ENCODE measurements at places on chromosomes 4 and X.

GRCh38 chr4:86543560-86544309, 50.4 kb upstream of the PTPN13 start:
- DNase-seq, result no peak

- DNase-seq, result no peak
These were observed 109.3 kb downstream of the MAGEC2 start for GRCh38 chrX:142095651-142096245.

DNA sequence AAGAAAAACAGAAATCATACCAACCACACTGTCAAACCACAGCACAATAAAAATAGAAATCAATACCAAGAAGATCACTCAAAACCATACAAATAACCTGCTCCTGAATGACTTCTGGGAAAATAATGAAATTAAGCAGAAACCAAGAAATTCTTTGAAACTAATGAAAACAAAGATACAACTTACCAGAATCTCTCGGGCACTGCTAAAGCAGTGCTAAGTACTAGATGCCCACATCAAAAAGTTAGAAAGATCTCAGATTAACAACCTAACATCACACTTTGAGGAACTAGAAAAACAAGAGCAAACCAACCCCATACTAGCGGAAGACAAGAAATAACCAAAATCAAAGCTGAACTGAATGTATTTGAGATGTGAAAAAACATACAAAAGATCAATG, 33.2 kb downstream of the AWAT2 start:
- no peak for DNase-seq

- no peak for DNase-seq
These were observed 76.9 kb downstream of the SLC30A9 start for GRCh38 chr4:42067264-42067663.

DNA sequence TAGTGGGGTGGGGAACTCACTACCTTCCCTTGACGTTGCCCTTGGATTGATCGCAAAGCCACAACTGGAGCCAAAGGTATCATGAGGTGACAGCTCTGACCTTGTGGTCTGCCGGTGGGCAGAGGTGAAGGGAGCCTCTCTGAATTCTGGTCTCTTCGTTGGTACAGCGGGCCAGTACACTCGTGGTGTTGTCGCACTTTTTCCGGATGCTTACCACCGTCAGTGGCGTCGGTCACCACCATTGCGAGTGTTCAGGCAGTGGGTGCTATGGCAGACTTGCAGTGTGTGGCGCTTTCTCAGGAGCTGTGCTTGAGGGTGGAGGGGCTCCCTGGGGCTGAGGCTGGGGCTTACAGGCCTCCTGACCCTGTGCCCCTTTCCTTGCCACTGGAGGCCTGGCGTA, 5.2 kb upstream of the GRPEL1 start:
- no peak for DNase-seq

DNA sequence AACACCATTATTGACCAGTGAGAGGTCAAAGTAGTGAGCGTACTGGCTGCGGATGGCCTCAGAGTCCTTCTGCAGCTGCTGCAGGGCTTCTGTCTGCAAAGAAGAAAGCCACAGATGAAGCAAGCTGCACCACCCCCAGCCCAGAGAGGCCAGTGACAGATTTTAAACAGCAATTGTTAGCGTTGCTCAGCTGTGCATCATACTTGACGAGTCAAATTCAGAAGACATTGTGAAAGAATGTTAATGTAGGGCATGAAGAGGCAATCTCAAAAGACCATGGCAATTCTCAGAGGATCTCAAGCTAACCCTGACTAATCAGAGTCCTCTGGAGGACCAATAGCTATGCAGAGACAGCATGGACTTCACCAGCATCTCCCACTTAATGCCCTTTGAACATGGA, 16.6 kb downstream of the DKC1 start:
- DNase-seq, result no peak

- DNase-seq, result no peak
These were observed 593 bp downstream of the ELF4 start for GRCh38 chrX:130109429-130110378.

- no peak for DNase-seq
These were observed 253.0 kb upstream of the NDST4 start for GRCh38 chr4:115366390-115366789.

- no peak for DNase-seq
These were observed 232.4 kb upstream of the CTSO start for GRCh38 chr4:156186111-156186510.

- no peak for DNase-seq
These were observed 27.5 kb downstream of the GPR143 start for GRCh38 chrX:9738151-9738550.

- DNase-seq, result no peak
These were observed 12.6 kb downstream of the SH3RF1 start for GRCh38 chr4:169258141-169258540.

- DNase-seq, result no peak
These were observed 4.6 kb upstream of the GRID2 start for GRCh38 chr4:92299152-92299551.

DNA sequence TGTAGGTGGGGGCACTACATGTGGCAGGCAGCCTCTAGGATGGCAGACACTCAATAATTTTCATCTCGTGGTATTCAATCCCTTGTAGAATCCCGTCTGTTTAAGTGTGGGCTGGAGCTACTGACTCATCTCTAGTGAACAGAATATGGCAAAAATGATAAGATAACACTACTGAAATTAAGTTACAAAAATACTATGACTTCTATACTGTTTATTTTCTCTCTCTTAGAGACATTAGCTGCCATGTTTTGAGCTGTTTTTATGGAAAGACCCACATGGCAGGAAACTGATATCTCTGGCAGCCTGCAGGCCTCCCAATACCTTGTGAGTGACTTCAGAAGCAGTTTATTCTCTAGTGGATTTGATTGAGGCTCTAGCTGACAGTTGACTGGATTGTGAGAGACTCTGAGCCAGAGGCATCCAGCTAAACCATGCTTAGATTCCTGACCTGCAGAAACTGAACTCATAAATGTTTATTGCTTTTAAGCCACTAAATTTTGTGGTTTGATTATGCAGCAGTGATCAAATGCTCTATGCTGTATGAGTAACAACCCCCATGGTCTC, 298.8 kb upstream of the CTSO start:
- no peak for DNase-seq

DNA sequence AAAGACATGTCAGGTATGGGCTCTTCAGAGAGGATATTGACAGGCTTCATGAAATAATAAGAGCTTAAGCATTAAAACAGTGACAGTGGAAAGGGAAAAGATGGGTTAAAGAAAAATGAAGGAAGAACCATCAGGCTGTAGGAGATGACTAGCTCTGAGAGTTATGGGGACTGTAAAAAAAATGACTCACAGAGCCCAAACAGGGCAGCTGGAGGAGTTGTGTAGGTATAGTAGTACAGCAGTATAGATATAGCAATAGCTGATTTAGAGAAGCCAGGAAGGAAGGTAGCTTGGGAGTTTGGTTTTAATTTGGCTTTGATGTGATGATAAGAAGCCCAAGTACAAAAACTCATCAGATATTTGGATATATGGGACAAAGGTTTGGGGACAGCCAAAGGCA, 66.6 kb downstream of the FREM3 start:
- no peak for DNase-seq

DNA sequence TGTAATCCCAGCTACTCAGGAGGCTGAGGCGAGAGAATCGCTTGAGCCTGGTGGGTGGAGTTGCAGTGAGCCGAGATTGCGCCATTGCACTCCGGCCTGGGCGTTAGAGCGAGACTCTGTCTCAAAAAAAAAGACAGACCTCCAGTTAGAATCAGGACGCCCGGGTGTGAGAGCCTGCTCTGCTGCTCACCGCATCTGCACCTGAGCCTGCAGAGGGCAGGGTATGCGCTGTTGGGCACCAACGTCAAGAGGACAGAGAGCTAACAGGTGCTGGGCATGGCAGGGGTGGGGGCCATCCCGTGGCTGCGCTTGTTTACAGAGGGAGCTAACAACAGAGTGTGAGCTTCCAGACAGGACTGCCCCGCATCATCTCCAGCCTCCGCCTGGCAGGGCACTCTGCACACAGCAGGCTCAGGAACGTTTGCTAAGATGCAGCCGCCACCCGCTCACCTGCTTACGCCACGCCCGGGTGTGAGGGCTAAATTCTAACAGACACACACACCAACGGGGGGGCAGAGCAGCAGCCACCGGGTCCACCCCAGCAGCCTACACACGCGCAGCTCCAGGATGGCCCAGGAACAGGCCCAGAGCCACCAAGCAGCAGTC, 50.0 kb upstream of the CPLX1 start:
- DNase-seq, result no peak

- DNase-seq, result peak; percentile 1
These were observed 36.0 kb upstream of the SORCS2 start for GRCh38 chr4:7156328-7156727.

DNA sequence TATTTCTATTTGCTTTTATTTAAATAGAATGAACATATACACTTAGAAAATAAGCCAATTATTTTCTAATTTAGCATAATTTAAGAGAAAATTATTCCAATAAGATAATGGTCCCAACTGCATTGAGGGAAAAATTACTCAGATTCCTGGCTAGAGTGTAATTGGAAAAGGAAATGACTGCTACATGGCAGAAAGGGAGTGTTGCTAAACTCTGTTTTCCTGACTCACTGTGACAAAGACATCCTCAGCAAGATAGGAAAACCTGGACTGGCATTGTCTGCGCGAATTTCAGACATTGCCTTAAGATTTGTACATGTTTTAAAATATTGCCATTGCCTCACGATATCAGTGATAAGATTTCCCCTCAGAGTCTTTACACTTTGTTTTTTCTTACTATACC, 8.2 kb downstream of the TNIP3 start:
- no peak for DNase-seq

DNA sequence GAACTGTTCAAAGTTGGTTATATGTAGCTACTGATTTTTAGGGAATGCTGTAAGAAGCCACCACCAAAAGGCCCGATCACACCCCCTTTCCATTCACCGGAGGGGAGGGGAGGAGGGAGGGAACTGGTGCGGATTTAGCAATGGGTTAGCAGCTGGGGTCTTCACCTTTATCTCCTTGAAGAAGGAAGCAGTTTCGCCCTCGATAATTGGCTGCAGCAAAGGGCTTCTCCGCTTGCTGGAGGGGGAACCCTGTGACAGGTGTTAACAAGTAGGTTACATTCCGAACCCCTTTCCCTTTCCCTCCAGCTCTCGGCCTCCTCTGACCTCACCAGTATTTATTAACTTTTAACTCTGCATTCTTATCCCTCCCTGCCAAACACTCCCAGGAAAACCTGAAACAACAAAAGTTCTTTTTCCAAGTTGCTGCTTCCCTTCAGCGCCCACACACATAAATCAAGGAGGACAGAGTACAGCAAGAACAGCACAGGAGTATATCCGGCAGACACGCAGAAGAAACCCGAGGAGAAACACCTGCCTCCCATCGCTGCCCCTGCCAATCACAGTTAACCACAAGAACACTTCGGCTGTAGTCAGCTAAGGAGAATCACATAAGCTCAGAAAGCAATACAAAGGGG, 39.8 kb upstream of the NAP1L5 start:
- DNase-seq, result no peak

DNA sequence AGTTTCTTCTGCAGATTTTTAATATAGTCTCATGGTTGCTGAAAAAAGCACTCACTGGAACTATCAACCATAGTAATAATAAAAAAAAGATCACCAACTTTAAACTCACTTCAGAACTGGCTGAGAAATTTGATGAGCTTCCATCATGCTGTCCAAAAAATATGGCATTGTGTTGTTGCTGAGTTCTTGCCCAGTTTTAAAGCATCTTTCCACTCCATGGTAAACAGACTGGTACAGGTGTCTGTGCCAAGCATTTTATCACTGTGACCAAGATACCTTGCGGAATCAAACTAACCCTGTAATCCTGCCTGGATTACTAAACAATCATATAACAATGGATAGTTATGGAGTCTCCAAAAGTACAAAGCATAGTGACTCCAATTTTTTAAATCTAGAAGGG, 360.3 kb upstream of the NOCT start:
- DNase-seq, result no peak

GRCh38 chr4:88697588-88698329, at the start of gene NAP1L5:
TSS of gene NAP1L5 (minus strand) at chr4:88697829. CDS start at chr4:88697754, 75 bp downstream.
- DNase-seq, result peak; percentile 66

DNA sequence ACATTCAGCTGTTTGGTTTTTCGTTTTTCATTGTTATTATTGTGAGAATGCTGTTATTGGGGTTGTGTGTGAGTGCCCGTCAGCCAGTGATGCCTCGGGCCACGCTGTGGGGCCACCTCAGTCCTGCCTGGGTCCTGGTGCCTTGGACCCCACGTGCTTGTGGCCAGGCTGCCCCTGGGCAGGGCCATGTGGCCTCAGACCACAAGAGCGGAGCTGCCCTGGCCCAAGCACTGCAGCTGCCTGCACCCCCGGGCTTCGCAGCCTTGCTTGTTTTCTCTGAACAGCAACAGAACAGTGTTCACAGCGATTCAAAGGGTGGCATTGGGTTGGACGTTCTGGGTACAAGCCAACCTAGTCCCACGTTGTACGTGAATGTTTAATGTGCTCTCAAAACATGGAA, 56.9 kb downstream of the CPLX1 start:
- no peak for DNase-seq

DNA sequence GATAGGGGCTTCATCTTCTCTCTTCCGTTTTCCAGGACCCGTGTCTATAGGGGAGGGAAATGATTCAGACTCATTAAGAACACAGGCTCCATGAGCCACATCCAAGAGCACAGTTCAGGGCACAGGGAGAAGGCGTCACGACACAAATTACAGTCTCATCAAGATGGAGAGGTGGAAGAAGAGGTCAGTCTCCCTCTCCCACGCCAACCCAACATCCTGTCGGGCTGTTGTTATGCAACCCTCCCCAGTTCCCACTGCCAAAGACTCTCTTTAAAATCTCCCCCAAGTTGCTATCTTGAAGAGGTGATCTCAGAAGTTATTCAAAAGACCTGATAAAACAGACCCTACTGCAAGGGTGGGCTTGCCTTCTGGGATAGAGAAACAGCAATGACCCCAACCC, 12.6 kb downstream of the ZMYM3 start:
- no peak for DNase-seq

GRCh38 chrX:136476501-136476900, 11.2 kb upstream of the BRS3 start:
- DNase-seq, result no peak

DNA sequence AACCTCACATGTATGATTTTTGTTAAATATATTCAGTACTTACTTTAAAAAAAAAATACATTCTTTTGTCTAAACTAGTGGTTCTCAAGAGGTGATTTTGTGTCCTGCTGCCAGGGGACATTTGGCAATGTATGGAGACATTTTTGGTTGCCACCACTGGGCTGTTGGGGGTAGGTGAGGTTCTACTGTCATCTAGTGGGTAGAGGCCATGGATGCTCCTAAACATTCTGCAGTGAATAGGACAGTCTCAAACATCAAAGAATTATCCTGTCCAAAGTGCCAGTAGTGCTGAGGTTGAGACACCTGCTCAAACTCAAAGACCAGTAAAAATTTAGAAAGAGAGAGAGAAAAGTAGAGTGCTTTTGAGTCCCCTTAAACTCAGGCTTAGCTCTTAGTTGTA, 32.9 kb upstream of the PGM2 start:
- no peak for DNase-seq

DNA sequence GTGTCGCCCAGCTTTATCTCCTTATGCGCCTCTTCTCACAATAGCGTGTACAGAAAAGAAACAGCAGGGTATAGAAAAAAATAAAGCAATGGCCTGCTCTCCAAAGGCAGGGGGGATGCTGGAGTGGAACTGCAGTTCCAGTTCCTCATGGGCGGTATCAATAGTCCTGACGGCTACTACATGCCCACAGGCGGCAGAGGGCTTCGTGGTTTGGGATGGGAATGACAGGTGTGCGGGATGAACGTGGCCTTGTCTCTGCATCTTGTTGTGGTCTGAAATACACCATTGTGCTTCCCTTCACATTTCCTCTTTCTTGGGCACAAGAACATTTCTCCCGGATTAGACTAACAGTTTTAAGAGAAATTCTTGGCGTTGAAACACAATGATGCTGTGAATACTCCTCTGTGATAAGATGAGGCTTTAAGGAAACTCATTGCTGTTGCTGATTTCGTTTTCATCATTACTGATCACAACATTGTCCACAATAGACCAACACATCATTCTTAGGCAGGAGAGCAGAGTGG, 124.1 kb upstream of the IGFBP7 start:
- DNase-seq, result no peak
